CD4-positive, alpha-beta T cell treated with Interleukin-4 for 4 hours (primary cell): ENCODE measurements at places on chromosomes 13 and 19.

DNA sequence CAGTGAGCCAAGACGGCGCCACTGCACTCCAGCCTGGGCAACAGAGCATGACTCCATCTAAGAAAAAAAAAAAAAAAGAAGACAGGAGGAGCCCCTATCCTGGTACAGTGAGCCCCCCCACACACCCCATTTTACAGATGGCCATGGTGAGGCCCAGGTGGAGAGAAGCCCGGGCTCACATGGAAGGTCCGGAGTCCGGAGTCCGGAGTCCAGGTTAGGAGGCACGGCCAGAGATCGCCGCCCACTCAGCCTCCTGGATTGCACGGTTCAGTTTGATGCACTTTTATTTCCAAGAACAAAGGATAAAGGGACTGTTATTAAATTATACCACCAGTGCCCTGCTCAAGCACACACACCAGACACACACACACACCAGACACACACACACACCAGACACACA lies 11.3 kb upstream of the BTBD2 start:
- no peak for DNase-seq

DNA sequence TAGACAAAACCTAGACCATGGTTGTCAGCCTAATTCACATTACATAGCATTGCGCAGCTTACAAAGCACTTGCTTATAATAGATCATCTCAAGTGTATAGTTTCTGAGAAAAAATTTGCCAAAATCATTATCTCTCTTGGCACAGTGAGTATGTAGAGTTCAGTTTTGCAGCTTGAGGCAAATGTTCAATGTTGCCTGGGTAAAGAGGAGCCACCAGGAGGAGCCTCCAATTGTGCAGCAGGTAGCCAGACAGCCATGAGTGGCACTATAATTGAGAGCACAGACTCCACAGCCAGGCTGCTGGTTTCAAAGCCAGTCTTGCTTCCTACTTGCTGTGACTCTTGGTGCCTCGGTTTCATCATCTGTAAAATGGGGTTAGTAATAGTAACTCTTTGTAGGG lies 24.0 kb upstream of the OLFM4 start:
- no peak for DNase-seq

- no peak for DNase-seq
These were observed 144.8 kb downstream of the FLT1 start for GRCh38 chr13:28349907-28350654.

- no peak for DNase-seq
These were observed 154.1 kb downstream of the PTPRS start for GRCh38 chr19:5186293-5187050.

DNA sequence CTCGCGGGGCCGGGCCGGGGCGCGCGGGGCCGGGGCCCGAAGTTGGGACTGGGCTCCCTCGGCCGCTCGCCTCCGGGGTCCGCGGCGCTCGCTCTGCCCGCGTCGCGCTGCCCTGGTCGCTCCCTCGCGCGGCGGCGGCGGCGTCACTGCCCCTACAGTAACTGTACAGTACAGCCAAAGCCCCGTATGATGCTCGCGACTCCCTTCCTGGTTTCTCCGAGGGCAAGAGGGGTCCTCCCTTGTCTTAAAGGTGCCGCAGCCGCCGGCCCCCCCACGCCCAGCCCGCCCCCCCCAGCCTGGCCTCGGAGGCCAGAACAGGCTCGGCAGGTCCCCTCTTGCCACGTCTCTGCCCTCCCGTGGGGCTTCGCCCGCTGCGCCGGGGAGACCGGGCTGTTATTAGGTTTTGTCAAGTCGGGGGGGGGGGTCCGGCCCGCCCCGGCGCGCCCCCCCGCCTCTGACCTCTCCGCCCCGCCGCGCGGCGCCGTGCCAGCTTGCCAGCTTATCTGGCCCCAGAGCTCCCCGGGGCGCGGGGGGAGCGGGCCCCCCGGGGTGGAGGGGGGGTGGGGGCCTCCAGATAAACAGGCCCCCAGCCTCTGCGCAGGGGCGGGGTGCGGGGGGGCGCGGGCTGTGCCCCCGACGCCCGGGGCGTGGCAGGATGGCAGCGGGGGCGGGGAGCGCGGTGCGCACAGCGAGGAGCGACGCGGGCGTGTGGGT lies at the start of gene ZBTB7A:
ZBTB7A (minus strand) TSS at position 218 of the 714 bp plus-strand sequence. CDS start 11,667 bp downstream, outside the sequence.
- DNase-seq: peak; percentile 87

DNA sequence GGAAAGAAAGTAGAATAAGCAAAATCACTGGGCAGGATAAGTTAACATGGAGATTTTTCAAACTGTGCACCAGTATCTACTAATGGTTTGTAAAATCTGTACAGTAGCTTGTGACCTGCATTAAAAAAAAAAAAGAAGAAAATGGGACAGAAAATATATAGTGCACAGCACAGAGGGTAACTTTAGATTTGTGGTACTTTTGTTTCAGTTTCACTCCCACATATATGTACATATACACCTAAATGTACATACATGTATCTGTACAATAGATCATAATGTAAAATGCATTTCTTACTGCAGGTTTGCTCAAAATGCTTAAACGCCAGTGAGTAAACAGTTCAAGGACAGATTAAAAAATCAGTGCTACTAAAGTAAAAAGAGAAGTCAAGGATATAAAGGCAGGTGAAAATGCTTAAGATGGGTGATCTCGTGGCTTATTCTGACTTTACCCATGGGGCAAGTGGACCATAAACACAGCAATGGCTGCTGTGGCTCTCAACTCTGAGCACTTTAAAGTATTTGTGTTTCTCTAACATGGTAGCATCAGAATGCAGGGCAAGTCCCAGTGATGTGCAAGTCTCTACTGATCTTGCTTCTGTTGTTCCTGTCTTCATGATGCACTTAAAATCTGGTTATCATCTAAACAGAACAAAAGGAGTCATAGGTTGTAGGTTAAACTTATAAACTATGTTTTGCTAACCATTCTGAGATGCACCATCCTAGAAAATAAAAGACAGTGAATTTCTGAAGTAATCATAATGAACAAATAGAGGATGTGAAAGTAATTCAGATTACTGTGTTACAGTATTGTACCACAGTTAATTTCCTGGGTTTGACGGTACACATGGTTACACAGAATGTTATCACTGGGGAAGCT lies 112.3 kb downstream of the MIPEP start:
- DNase-seq: no peak

GRCh38 chr19:13010038-13010991 lies 15.0 kb downstream of the NFIX start:
- DNase-seq: no peak

GRCh38 chr19:34314437-34315313 lies 50.3 kb upstream of the GPI start:
- DNase-seq: no peak

GRCh38 chr13:24460256-24460655 lies 52.3 kb downstream of the PARP4 start:
- DNase-seq: no peak

GRCh38 chr19:46451352-46451751 lies 20.0 kb downstream of the PNMA8A start:
- no peak for DNase-seq

GRCh38 chr19:45768655-45768983 lies 433 bp downstream of the SIX5 start:
- peak; percentile 20 for DNase-seq

GRCh38 chr13:29903996-29904395 lies 53.6 kb upstream of the UBL3 start:
- no peak for DNase-seq

GRCh38 chr19:27843861-27844260 lies 1369.1 kb downstream of the UQCRFS1 start:
- DNase-seq: no peak

- no peak for DNase-seq
These were observed 80.7 kb upstream of the OLFM4 start for GRCh38 chr13:52947921-52948373.

DNA sequence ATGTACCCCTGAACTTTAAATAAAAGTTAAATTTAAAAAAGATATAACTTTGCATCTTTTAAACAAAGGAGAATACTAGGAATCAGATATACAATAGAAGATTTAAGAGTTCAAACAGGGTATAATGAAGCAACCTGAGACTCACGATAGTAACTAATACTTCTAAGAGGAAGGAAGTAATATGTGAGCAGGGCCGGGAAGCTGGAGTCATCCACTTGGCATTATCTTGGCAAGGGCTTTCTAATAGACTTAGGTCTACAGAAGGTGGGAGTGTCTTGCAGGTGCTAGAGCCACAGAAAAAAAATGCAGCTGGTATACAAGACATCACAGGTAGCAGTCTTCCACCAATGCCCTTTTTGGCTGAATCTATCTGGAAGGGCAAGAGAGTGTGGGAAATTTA lies 231.9 kb downstream of the KCTD12 start:
- DNase-seq: no peak

DNA sequence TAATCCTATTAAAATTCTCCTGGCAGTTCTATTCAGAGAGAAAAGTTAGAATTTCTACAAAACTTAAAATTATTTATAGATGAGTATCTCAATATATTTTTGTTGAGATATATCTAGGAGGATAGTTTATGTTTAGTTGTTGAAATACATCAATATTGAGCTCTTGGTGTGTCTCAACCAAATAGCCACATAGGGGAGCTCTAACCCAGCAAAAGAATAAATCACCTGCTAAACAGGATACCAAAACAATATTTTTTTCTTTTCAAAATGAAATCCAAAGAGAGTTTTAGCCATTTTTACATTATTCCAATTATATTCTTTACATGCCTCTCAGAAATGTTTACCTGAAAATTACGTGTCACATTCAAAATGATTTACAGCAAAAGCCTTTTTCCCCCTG lies 954.7 kb downstream of the SLITRK6 start:
- no peak for DNase-seq

DNA sequence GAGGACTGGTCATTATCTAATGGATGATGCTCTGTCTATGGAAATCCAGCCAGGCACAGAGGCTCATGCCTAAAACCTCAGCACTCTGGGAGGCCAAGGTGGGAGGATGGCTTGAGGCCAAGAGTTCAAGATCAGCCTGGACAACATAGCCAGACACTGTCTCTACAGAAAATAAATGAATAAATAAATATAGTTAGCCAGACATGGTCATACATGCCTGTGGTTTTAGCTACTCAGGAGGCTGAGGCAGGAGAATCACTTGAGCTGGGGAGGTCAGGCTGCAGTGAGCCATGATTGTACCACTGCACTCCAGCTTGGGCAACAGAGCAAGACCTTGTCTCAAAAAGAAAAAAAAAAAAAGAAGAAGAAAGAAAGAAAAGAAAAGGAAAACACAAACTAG lies 234.7 kb downstream of the TSHZ3 start:
- no peak for DNase-seq

GRCh38 chr19:10292206-10292788 lies 2.5 kb downstream of the ICAM5 start:
- peak; percentile 39 for DNase-seq

DNA sequence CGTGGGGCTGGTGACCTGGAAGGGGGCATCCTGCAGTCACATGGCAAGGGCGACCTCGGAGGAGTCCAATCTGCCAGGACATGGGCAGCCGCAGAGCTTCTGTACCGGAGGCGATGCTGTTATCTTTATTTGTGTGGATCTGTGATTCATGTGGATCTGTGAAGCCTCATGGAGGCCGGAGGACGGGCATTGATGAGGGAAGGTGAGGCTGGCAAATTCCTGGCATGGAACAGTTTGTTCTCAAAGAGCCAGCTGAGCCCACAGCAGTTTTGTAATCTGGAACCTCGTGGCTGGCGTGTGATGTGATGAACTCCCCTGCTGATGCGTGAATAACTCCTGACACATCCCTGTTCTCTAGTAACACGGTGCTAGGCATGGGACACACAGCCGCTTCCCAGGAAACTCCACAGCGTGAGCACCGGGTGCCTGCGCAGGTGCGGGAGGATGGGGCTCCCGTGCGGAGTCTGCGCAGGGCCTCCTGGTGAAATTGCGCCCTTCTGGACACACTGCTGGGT lies 40.4 kb downstream of the ATP11A start:
- DNase-seq: no peak

DNA sequence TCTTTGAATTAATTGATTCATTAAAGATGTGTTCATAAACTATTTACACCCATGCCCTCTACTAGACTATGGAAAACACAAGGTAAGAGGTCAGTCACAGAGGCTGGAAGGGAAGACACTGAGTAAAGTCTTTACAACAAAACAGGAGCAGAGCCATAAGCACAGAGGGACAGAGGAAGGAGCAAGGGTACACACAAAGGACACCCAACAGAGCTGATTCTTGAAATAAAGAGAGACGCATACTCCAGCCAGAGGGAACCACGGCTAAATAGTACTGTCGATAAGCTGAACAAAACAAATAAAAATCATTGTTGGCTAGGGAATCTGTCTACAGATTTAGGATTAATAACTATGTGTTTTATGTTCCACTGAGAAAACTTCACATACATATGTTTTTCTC lies 289.2 kb downstream of the EFNB2 start:
- DNase-seq: no peak

DNA sequence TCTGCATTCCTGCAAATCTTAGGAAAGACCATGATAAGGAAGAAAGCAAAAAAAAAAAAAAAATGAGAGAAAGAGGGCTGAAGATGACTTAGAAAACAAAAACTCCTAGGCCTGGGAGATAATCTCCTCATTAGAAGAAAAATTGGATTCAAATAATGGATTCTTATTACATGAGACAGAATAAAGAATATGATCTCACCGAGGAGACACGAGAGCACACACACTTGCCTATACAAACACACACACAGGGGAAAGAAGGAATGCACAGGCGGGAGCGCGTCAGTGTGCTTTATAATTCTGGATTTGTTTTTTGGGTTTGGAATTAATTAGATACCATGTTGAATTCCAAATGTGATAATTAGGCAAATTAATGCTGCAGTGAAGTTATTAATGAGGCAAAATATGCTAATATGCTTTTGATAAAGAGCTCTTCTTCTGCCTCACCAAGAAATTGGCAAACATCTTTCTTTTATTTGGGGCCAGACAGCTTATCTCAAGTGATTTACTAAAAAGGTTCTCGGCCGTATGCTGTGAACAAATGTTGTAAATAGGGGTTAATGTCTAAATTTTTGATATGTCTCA lies 36.1 kb upstream of the PCDH8 start:
- no peak for DNase-seq

- DNase-seq: no peak
These were observed 345.6 kb downstream of the SPRY2 start for GRCh38 chr13:79995334-79995733.

DNA sequence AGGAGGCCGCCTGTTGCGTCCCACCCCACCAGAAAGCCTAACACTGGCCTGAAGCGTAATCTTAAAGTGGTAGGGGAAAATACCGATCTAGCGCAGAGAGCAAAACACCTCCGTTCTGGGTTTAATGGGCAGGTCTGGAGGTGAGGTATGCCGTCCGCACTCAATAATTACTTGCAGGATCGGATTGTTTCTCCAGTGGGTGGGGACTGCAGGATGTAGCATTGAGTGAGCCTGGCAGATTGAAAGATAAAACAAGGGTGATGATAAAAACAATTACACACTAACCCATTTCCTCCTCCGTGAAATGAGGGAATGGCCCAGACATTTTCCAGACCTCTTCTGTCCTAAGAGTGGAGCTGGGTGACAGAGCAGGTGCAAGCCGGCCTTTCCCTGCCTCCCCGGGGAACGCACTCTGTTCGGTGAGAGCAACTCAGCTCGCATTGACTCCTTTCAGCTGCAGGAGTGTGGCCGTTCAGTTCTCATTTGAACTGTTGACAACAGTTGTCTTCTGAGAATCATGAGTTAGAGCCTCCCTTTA lies 110.2 kb upstream of the DOCK9 start:
- DNase-seq: no peak
